ENCODE measurements at places on chromosomes 3 and 15. TPM values are rescaled to one million over a fixed set of nuclear protein-coding genes. Genes with fewer than 3 reads are reported as not detected.
A peak's percentile ranks its signal among the peaks of the same experiment; 100 is the strongest.

DNA sequence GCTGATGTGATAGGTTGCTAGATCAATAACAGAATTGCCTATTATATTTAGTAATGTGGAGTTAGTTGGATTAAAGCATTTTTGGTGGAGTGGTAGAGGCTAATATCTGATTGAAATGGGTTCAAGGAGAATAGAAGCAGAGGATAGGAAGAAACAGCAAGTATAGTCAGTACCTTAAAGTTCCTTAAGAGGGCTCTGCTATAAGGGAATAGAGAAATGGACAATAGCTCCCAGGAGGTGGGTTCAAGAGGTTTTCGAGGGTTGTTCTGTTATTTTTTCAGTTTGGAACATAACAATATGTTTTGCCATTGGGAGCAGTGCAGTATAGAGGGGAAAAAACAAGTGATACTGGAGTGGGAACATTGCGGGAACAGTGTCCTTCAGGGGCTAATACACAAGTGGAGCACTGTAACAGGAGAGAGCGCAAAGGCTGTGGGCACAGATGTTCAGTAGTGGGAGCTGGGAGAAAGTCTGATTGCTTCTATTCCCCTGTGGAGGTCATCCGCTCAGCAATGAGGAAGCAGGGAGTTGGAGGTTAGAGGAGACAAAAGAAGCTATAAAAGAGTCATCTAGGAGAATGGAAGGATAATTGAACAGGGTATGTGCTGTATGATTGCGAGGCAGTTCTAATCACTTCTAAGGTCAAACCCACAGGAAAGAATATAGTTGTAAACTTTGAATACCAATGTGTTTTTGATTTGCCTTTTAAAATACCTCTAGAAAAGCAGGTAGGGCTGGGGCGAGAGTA, 3.3 kb downstream of the MRPS11 start:
- H3K4me3 ChIP-seq = no peak overlapping the region
- H3K27ac ChIP-seq = no peak overlapping the region
- DNase-seq = no peak
- peaks cover 19% of the 10 kb centered on the region for H3K4me1 ChIP-seq
- H3K36me3 ChIP-seq = peaks cover 31% of the 10 kb centered on the region
- H3K27me3 ChIP-seq = no peaks in the 10 kb centered on the region

The MYZAP gene
- 1.1 TPM for total RNA-seq

The IL20RB gene
- total RNA-seq = 1.5 TPM

GRCh38 chr3:8987645-8988383, 24.5 kb upstream of the RAD18 start:
- peak; percentile 65 for DNase-seq
- no peak overlapping the region for H3K4me3 ChIP-seq
- H3K36me3 ChIP-seq = no peaks in the 10 kb centered on the region
- H3K4me1 ChIP-seq = peaks cover 4% of the 10 kb centered on the region

GRCh38 chr15:93089727-93090305, 805 bp upstream of the RGMA start:
- peaks cover 68% of the 10 kb centered on the region for H3K27me3 ChIP-seq
- H3K4me1 ChIP-seq = peaks cover 18% of the 10 kb centered on the region
- H3K4me3 ChIP-seq = no peak overlapping the region
- no peak overlapping the region for H3K27ac ChIP-seq
